ENCODE measurements at places on chromosomes 16 and 17. TPM values are rescaled to one million over a fixed set of nuclear protein-coding genes. Genes with fewer than 3 reads are reported as not detected.

The PRKCB gene
- 6.2 TPM for total RNA-seq

The CLDN6 gene
- total RNA-seq: 0.75 TPM

The PLXDC1 gene
- total RNA-seq: 0.42 TPM

The TBC1D3G gene
- total RNA-seq: not detected

The NF1 gene
- 42.6 TPM for total RNA-seq

The ABCA10 gene
- total RNA-seq: 5.5 TPM

DNA sequence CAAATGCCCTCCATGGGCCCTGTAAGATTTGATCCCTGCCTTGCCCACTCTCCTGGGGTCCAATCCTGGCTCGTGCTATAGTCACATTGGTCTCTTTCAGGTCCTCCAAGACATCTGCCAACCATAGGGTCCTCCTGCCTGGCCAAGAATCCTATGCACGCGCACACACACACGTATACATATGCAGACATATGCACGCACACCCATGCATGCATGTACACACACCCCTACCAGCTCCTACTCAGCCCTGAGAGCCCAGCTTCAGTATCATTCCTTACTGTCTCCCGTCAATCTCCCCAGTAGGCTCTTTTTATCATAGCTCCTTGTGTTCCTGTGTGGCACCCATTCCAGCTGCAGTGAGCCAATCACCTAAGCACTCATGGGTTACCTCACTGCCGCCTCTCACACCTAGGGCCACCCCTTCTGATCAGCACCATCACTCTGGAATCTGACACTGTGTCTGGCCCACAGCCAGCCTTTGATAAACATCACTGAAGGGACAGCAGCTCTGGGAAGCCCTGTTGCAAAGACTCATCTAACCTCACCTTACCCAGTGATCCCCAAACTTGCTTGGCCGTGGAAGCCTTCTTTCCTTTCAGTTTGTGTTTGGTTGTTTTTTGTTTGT lies 7.9 kb upstream of the DNAH17 start:
- no peaks in the 10 kb centered on the region for H3K36me3 ChIP-seq
- no peak for DNase-seq
- H3K27me3 ChIP-seq: no peaks in the 10 kb centered on the region
- H3K4me3 ChIP-seq: no peak overlapping the region
- no peak overlapping the region for H3K27ac ChIP-seq

- no peaks in the 10 kb centered on the region for H3K27me3 ChIP-seq
- H3K27ac ChIP-seq: peak overlapping the region; percentile 10
- H3K4me3 ChIP-seq: no peak overlapping the region
- no peaks in the 10 kb centered on the region for H3K36me3 ChIP-seq
These were observed 15.3 kb upstream of the SEC14L1 start for GRCh38 chr17:77125432-77125901.

GRCh38 chr17:82830249-82830661 lies 9.6 kb downstream of the ZNF750 start:
- H3K36me3 ChIP-seq: no peaks in the 10 kb centered on the region
- no peaks in the 10 kb centered on the region for H3K4me1 ChIP-seq
- H3K4me3 ChIP-seq: no peak overlapping the region
- no peaks in the 10 kb centered on the region for H3K27me3 ChIP-seq
- DNase-seq: no peak

- H3K36me3 ChIP-seq: no peaks in the 10 kb centered on the region
- peaks cover 12% of the 10 kb centered on the region for H3K27me3 ChIP-seq
- H3K27ac ChIP-seq: no peak within 1 kb of the TSS
- H3K4me3 ChIP-seq: no peak within 1 kb of the TSS
- no peak for DNase-seq
These were observed at the start of gene PPP1R1B for GRCh38 chr17:39626171-39627046. TSS of gene PPP1R1B (plus strand) at chr17:39626952. CDS start at chr17:39627393, 441 bp downstream.

DNA sequence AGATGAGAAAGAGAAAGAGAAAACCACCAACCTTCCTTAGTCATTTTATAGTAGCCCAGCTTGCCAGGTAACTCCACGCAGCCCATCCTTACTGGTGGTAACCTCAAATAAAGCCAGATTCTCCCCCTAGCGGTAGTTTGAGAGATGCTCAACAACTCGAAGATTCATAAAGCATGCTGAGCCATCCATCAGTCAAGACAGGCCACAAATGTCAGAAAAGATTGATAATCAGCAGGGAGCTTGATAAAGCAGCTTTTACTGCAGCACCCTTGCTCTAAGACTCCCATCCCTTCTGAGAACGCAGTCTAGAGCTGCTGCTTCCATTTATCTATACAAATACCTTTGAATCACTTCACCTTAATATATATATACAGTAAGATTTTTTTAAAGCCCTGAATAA lies 451.5 kb upstream of the HSBP1 start:
- DNase-seq: no peak
- no peaks in the 10 kb centered on the region for H3K4me1 ChIP-seq
- H3K27me3 ChIP-seq: no peaks in the 10 kb centered on the region
- H3K4me3 ChIP-seq: no peak overlapping the region
- no peaks in the 10 kb centered on the region for H3K36me3 ChIP-seq
- no peak overlapping the region for H3K27ac ChIP-seq

DNA sequence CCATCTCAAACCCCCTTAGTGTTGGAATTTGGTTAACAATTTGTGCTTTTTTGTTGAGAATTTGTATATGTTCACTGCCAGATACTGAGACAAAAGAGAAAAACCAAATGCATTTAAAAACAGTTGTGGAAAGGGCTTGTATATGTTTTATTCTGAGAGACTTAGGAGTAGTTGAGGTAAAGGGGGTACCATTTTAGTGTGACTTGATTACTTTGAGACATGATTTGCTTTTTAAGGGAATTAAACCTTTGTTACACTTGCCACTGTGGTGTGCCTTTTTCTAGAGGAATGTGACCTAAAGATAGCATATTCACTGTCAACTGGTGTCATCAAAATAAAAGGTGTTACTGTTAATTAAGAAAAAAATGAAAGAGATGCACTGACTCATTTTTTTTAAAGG lies 4.5 kb downstream of the IGF2BP1 start:
- no peak overlapping the region for H3K4me3 ChIP-seq
- no peak overlapping the region for H3K27ac ChIP-seq
- H3K36me3 ChIP-seq: no peaks in the 10 kb centered on the region
- peaks cover 4% of the 10 kb centered on the region for H3K4me1 ChIP-seq
- DNase-seq: no peak

- H3K4me3 ChIP-seq: no peak overlapping the region
- peaks cover 7% of the 10 kb centered on the region for H3K4me1 ChIP-seq
- no peaks in the 10 kb centered on the region for H3K27me3 ChIP-seq
- no peaks in the 10 kb centered on the region for H3K36me3 ChIP-seq
- DNase-seq: no peak
- no peak overlapping the region for H3K27ac ChIP-seq
These were observed 77.5 kb upstream of the DYNLRB2 start for GRCh38 chr16:80463326-80463725.

Data from liver (tissue), 10 donors.